ENCODE measurements at places on chromosomes 16 and 17.

- no peak for DNase-seq
Observed at GRCh38 chr17:61397086-61397842, 2.4 kb upstream of the TBX2 start.

- DNase-seq: no peak
Observed at GRCh38 chr17:16882243-16882925, 89.5 kb downstream of the TNFRSF13B start.

DNA sequence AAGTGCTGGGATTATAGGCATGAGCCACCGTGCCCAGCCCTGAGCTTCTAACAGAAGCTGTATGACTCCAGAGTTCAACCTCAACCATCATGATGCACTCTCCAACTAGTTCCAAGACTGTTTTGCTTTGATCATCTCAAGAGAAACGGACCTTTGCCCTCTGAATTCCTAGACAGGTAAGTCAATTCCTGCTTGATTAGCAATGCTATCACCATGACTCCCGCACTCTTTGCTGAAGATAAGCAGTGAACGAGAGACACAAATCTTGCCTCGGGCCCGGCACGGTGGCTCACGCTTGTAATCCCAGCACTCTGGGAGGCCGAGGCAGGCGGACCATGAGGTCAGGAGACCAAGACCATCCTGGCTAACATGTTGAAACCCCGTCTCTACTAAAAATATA is 22.2 kb downstream of the ANKFY1 start:
- no peak for DNase-seq

- DNase-seq: no peak
Observed at GRCh38 chr17:62801553-62802114, 6.5 kb downstream of the MARCHF10 start.

DNA sequence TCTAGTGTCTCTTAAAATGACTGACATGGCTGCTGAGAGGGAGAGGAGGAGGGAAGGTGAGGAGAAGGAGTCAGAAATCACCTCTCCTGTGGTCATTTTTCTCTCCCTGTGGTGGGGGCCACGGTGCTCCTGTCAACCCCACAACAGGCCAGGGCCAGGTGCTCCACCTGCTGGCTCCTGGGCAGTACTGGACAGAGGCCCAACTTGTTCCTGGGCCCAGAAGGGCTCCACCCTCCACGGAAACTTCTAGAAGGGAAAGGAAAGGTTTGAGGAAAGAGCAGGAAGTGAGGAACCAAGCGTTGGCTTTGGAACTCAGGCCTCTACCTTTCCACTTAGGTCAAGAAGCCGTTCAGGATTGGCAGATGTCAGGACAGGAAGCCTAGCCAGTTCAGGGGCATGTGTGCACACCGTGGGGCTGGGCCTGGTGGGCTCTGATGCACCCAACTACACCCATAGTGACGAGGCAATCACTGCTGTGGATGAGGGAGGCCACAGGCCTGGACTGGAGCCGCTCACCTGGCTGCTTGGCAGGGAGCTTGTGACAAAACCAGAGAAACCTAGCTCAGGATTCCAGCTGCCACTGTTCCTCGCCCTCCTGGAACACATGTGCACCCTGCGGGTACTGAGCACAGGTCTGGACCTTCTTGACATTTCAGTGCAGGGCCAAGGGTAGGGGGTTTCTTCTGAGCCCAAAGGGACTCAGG is 36.1 kb downstream of the WNT3 start:
- no peak for DNase-seq

GRCh38 chr17:76740329-76741118 is 2.6 kb downstream of the MFSD11 start:
- DNase-seq: no peak

- DNase-seq: no peak
Observed at GRCh38 chr17:41638941-41639340, 14.6 kb upstream of the KRT17 start.

GRCh38 chr17:16215002-16215272 is 397 bp downstream of the NCOR1 start:
- DNase-seq: no peak

DNA sequence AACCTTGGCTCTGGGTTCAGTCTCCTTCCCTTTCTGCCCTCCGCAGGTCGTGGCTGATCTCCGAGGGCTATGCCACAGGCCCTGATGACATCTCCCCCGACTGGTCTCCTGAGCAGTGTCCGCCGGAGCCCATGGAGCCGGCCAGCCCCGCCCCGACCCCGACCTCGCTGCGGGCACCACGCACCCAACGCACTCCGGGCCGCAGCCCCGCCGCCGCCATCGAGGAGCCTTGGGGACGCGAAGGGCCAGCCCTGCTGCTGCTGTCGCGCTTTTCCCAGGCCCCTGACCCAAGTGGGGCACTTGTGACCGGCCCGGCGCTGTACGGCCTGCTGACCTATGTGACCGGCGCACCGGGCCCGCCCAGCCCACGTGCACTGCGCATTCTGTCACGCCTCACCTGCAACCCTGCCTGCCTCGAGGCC is 5.1 kb downstream of the ARMC5 start:
- DNase-seq: no peak

- no peak for DNase-seq
Observed at GRCh38 chr17:37720989-37721388, 23.9 kb downstream of the HNF1B start.

DNA sequence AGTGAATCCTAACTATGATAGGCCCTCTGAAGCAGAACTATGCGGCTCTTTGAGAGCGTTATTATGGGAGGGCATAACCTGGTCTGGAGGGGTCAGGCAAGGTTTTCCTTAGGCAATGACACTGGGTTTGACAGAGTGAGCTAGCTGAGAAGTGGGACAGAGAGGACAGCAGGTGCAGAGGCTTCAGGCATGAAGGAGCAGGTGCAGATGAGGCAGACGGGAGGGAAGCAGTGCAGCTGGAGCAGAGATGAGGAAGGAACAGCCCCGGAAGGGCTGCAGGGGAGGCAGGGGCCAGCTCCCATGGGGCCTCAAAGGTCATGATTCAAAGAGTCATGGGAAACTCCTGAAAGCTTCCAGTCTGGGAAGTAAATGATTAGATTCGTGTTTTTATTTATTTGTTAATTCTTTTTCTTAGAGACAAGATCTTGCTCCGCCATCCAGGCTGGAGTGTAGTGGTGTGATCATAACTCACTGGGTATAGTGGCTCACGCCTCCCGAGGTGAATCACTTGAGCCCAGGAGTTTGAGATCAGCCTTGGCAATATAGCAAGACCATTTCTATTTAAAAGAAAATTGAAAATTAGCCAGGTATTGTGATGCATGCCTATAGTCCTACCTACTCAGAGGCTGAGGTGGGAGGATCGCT is 5.4 kb downstream of the MARCHF10 start:
- DNase-seq: no peak

GRCh38 chr17:72719206-72719577 is 373.3 kb downstream of the SLC39A11 start:
- no peak for DNase-seq

GRCh38 chr17:7258731-7259554 is 3.3 kb downstream of the CLDN7 start:
- no peak for DNase-seq

- DNase-seq: peak; percentile 67
Observed at GRCh38 chr17:80845069-80845862, 146.4 kb upstream of the CHMP6 start.

DNA sequence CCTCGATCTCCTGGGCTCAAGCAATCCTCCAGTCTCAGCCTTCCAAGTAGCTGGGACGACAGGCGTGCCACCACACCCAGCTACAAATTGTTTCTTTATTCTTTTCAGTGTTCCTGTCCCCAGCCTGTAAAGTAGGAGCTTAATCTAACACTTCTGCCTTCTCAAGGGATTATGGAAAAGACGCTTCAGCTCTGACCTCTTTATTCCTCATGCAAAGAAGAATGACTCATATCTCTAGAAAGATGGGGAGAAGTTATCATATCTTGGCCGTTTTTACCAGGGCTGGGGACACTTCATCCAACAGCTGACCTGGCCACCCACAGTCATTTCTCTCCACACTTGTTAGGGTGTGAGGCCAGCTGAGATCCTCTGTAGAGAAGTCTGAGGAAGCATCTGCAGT is 172.6 kb downstream of the HAPSTR1 start:
- DNase-seq: no peak

DNA sequence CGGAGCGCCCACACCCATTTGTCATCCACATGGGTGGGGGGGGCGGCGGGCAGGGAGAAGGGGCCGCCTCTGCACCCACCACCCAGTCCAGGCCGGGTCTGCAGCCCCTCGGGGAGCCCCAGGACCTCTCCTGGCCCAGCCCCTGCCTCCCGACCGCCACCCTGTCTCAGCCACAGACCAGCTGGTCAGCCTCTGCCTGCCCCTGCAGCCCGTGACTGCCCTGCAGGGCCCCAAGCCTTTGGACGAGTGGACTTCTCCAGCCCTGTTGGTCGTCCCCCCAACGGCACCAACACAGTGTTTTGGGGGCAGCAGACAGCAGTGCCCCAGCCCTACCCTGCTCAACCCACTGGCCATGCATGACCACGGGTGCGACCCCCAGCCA is 1.2 kb downstream of the PRR35 start:
- no peak for DNase-seq

- DNase-seq: peak; percentile 69
Observed at GRCh38 chr17:8126491-8127066, 2.7 kb upstream of the HES7 start.

DNA sequence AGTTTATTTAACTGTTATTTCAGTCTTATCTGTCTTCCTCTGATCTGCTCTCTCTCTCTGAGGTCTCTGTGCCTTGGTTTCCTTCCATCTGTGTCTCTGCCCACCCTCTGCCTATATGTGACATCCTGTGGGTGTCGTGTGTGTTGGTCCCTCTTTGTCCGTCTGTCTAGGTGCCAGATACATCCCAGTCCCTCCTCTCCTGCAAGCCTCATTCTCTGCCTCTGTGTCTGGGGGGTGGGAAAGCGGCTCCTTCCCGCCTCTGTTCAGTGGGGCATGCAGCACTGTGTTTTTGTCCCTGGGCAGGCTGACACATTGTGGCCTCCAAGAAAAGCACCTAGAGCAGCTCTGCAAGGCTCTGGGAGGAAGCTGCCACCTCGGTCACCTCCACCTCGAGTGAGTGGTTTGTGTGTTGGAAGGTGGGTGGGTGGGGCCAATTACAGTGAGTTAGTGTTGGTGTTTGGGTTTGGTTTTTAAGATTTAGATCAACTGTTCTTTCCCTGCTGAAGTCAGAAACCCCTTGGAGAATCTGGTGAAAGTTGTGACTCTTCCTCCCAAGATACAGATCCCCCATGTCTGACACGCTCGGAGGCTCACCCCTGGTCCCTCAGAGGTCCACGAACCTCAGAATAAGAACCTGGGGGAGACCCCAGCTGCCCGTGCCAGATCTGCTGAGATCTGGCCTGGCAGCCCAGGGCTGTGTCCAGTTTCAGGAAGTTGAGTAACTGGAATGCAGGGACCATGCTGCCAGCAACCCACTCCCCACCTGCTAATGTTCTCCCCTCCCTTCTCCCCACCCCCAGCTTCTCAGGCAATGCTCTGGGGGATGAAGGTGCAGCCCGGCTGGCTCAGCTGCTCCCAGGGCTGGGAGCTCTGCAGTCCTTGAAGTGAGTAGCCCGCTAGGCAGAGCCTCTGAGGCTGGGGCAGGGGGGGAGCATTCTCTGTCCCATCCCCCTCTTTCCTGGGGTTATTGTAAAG is 50.9 kb upstream of the CPNE2 start:
- no peak for DNase-seq

DNA sequence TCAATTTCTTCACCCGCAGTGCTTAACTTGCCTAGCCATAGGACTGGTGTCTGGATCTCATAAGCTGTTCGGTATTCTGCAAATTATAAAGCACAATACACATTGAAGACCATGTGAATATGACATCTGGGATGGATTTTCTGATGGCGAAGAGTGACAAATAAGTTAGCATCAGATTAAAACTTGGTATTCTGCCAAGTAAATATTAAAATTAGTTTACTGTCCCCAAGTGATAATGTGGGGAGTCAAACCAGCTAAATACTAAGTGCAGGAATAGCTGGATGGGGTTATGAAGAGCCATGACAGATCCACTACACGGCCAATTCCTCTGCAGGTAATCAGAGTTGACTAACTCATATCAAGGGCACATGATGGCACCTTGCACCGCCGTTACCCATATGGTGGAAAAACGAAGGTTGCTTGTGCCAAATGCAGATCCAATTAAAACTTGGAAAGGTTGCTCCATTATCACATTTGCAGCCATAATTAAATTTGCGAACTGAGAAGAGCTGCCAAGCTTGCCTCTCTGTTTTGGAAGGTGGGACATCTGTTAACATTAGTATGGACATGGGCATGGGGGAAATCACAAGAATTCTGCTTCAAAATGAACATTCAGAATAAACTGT is 114.9 kb upstream of the TOM1L1 start:
- peak; percentile 32 for DNase-seq

DNA sequence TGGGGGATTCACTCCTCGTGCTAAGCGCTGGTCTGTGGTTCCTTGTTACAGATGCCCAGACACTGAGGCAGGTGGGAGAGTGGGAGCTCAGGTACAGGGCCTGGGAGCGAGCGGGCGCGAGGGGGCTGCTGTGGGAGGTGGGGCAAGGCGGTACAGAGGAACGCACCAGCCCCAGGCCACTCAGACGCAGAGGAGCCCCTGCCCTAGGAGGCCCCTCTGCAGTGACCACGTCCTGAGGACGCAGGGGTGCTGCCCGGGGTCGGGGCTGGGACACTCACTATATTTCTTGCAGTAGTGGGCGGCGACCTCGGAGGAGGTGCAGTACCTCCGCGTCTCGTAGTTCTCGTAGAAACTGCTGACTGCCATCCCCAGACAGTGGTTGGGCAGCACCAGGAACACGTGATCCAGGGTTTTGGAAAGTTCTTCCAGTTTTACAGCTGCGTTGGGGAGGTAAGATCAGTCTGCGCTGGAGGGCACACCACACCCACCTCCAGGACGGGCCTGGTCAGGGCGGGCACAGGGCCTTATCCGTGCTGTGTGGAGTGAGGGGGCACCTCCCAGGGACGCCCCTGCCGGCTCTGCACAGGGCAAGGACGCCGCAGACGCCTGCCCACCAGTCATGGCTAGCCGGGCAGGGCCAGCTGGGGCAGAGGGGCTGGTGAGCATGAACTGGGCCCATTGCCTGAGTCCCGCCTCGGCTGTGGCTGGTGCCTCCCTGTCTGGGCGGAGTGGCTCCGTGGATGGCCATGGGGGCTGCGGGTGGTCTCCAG is 16.3 kb upstream of the RNPS1 start:
- DNase-seq: no peak

GRCh38 chr17:53270936-53271335 is 551.8 kb upstream of the KIF2B start:
- no peak for DNase-seq

- no peak for DNase-seq
Observed at GRCh38 chr17:28982131-28982793, 23.6 kb downstream of the SEZ6 start.

GRCh38 chr16:53323924-53324323 is 110.3 kb upstream of the RBL2 start:
- no peak for DNase-seq

- no peak for DNase-seq
Observed at GRCh38 chr16:68414581-68414980, 33.7 kb downstream of the SMPD3 start.

- DNase-seq: no peak
Observed at GRCh38 chr16:12062343-12063003, 85.9 kb downstream of the SNX29 start.

GRCh38 chr16:47142821-47143676 is 696 bp downstream of the NETO2 start:
- peak; percentile 66 for DNase-seq

DNA sequence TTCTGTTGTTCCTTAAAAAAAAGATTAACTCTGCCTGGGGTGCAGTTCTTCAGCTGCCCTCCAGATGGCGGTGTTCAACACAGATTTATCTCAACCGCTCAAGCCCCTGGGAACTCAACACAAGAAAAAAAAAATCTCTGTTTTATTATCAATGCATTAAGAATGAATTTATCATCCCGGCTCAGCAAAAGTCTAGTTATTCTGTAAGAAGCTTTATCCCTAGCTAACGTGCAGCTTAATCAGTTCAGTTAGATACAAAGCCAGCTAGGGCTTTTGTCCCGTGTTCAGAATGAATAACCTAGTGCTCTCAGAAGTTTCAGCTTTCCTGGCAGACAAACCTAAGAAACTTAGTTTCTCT is 475.9 kb upstream of the CCL2 start:
- DNase-seq: peak; percentile 48
